ENCODE measurements at places on chromosomes 4 and X. TPM values are rescaled to one million over a fixed set of nuclear protein-coding genes. Genes with fewer than 3 reads are reported as not detected.
A peak's percentile ranks its signal among the peaks of the same experiment; 100 is the strongest.

DNA sequence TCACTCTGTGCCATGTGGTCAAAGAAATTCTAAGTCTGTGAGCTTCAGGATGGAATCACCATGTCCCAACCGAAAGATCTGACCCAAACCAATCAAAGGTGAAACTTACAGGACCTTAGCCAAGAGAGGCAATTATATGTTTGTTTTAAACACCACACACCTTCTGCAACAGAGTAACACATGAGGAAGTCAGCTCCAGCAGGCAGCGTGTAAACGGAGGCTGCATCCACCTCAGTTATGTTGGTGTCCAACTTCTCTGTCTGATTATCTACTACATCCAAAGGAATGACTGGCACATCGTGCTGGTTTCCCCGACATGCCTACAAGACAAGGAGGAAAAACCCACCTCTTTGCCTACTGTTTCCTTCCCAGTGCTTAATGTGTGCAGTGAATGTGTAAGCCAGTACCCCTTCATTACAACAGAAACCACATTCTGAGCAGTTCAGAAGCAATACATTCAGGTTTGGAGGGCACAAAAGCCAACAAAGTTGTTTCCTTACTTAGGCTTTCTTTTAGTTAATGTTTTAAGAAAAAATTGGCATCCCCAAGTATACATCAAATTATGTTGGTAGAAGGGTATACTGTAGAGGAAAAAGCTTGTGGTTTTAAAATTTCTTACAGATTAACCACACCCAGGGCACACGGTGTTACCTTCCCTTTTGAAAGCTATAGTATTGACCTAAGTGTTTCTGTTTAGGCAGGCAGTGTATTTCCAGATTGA, 12.4 kb downstream of the CASP6 start:
- H3K27ac ChIP-seq, result no peak overlapping the region
- no peaks in the 10 kb centered on the region for H3K27me3 ChIP-seq

DNA sequence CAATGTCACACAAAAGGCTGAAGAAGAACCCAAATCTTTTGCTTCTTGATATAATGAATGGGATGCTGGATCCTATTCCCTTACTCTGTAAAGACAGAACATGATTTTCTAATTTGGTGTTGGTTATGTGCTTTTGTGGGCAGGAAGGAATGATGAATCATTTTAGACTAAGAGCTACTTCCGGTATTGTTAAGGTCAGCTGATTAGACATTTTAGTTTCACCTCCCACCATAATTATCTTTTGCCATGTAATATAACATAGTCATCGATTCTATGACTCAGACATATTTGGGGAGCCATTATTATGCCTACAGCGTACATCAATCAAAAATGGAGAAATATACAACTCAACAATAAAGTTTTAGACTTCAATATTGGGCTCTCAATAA, 265.3 kb downstream of the ZNF674 start:
- no peaks in the 10 kb centered on the region for H3K4me1 ChIP-seq
- no peak overlapping the region for H3K4me3 ChIP-seq
- no peaks in the 10 kb centered on the region for H3K36me3 ChIP-seq
- DNase-seq, result no peak

DNA sequence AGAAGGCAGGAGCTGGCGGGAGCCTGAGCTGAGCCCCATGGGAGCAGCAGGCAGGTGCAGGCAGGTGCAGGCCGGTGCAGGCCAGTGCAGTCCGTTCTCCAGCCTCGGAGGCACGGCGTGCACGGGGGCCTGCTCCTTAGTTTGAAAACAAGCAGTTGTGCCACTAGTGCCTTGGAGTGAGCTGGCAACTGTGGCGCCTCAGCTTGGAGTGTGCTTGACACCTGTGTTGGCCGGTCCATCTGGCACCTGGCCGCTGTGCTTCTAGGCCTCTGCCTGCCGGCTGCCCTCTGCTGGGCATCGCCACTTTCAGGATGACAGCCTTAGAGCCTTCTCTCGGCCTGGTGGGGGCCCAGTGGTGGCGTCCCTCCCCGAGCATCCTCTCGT, 47.9 kb downstream of the RGS12 start:
- H3K4me1 ChIP-seq, result no peaks in the 10 kb centered on the region
- DNase-seq, result no peak
- no peaks in the 10 kb centered on the region for H3K36me3 ChIP-seq
- H3K27me3 ChIP-seq, result no peaks in the 10 kb centered on the region

DNA sequence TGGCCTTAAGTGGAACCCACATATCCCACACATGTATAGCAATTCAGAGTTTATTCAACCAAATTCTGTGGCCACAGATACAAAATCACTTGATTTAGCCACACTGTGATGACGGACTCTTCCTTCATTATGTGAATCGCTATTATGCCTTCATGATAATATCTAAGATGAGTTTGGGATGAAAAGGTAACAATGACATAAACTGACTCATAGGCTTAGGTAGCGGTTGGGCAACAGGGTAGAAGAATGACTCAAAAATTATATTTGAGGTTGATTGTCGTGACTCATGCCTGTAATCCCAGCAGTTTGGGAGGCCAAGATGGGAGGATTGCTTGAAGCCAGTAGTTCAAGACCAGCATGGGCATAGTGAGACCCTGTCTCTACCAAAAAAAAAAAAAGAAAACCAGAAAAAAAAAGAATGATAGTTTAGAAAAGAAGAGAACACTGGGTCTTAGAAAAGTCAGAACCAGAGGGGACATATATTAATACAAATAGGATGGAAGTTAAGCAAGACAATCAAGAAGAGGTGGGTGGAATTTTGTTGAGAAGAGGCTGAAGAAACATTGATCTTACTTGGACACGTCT, 70.4 kb upstream of the USP9X start:
- peaks cover 2% of the 10 kb centered on the region for H3K4me1 ChIP-seq
- H3K36me3 ChIP-seq, result no peaks in the 10 kb centered on the region
- DNase-seq, result no peak
- H3K27me3 ChIP-seq, result no peaks in the 10 kb centered on the region
- no peak overlapping the region for H3K27ac ChIP-seq

GRCh38 chrX:43717161-43717560, 61.1 kb downstream of the MAOA start:
- H3K36me3 ChIP-seq, result no peaks in the 10 kb centered on the region
- no peak overlapping the region for H3K27ac ChIP-seq
- DNase-seq, result no peak
- H3K27me3 ChIP-seq, result no peaks in the 10 kb centered on the region
- H3K4me3 ChIP-seq, result no peak overlapping the region
- H3K4me1 ChIP-seq, result no peaks in the 10 kb centered on the region

DNA sequence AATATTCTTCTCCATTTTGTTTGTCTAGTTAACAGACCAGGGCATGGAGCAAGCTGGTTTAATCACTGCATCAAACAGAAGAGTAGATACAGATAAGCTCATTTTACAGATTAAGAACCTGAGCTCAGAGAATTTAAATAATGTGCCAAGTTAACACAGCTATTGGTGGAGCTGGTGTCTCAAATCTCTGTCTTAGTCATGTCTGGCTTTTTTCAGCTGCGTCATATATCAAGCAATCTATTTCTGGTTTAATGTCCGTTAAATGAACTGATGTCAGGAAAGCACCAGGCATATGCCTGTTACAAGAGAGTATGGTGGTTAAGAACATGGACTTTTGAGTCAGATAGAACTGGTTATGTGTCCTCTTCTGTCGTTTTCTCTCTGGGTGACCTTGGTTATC, 79.8 kb upstream of the ADGRA3 start:
- H3K4me1 ChIP-seq, result no peaks in the 10 kb centered on the region
- DNase-seq, result no peak
- no peaks in the 10 kb centered on the region for H3K27me3 ChIP-seq
- H3K36me3 ChIP-seq, result no peaks in the 10 kb centered on the region

DNA sequence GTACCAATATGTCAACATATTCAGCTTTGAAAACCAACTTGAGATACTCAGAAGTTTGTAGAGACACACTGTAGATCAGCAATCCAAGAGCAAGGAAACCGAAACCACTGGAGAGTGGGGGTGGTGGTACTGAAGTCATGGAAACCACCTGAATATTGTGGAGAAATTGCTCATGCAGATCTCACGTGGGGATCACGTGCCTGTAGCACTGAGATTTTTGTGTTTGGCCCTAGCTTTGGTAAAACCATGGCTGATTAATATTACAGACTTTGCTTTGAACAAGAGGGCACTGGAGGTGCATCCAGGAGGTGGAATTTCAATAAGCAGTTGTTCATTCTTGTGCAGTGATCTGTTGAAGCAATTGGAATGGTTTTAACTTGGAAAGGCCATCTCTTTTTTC, 47.2 kb downstream of the GBA3 start:
- no peak overlapping the region for H3K27ac ChIP-seq
- no peak overlapping the region for H3K4me3 ChIP-seq
- no peaks in the 10 kb centered on the region for H3K4me1 ChIP-seq
- H3K36me3 ChIP-seq, result no peaks in the 10 kb centered on the region

GRCh38 chr4:66062044-66062443, 391.8 kb upstream of the EPHA5 start:
- H3K36me3 ChIP-seq, result no peaks in the 10 kb centered on the region
- no peak overlapping the region for H3K4me3 ChIP-seq
- H3K4me1 ChIP-seq, result no peaks in the 10 kb centered on the region
- no peaks in the 10 kb centered on the region for H3K27me3 ChIP-seq

GRCh38 chr4:109440948-109441347, 7.3 kb downstream of the SEC24B start:
- no peak for DNase-seq
- no peaks in the 10 kb centered on the region for H3K36me3 ChIP-seq
- no peaks in the 10 kb centered on the region for H3K27me3 ChIP-seq
- H3K4me3 ChIP-seq, result peak overlapping the region; percentile 15

The DCAF8L2 gene
- not detected for total RNA-seq

The AVPR2 gene
- total RNA-seq, result 4.8 TPM

The SLC9B1 gene
- not detected for total RNA-seq

The SLC35A2 gene
- total RNA-seq, result 20.2 TPM

The FANCB gene
- total RNA-seq, result not detected

The CT55 gene
- not detected for total RNA-seq
